ENCODE measurements at places on chromosomes 7 and 10. TPM values are rescaled to one million over a fixed set of nuclear protein-coding genes. Genes with fewer than 3 reads are reported as not detected.

IFIT3 gene
- total RNA-seq: 8.9 TPM

ZNF365 gene
- total RNA-seq: 1.3 TPM

CCDC3 gene
- 45.4 TPM for total RNA-seq

- no peak for DNase-seq
Measured at GRCh38 chr10:44510379-44511115, 125.7 kb upstream of the CXCL12 start.

DNA sequence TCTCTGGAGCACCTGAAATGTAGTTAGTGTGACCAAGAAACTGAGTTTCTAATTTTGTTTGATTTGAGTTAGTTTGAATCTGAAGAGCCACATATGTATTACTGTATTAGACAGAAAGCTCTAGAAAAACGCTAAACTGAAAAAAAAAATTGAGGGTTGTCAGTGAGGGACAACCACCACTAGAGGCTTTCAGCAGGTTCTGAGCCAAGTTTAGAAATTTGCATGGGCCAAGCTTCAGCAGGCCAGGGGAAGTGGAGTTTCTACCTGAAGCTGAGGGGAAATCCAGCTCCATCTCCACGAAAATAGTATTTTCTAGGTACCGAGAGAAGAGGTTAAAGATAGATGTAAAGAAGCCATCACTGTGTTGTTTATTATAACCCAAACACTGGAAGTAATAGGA lies 77.9 kb upstream of the PLXNA4 start:
- no peak for DNase-seq

DNA sequence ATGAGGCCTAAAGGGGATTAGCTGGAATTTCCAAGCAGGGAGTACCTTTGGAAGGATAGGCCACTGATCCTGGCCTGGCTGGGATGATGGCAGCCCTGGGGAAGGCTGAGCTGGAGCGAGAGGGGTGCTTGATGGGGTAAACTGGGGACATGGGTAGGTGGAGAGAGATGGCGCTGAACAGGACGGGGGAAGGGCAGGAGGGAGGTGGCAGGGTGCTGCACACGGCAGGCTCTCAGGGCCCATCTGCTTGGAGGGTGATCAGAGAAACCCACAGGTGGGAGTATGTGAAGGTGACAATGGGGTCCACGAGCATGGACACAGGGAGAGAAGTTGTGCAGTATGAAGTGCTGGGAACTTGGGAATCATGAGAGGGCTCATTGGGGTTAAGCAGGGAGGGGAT lies 10.3 kb downstream of the MAT1A start:
- DNase-seq: peak; percentile 90

DNA sequence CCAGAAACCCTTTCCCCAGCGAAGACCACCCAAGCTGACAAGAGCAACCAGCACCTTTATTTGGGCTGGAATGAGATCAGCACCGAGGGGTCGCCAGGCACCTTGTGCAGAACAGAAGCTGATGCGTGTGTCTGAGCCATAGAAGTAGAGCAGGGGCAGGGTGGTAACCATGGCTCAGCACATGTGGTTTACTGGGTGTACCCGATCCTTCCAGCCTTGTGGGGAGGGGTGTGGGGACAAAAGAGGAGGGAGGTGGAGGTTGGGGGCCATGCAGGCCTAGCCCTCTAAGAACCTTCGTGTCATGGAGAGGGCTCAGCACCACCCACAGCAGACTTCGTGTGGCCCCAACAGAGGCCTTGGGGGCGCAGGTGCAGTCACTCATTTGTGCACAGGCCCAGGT lies 84.0 kb upstream of the GTF2I start:
- no peak for DNase-seq

GRCh38 chr10:96618653-96619052 lies 31.8 kb upstream of the TM9SF3 start:
- no peak for DNase-seq

DNA sequence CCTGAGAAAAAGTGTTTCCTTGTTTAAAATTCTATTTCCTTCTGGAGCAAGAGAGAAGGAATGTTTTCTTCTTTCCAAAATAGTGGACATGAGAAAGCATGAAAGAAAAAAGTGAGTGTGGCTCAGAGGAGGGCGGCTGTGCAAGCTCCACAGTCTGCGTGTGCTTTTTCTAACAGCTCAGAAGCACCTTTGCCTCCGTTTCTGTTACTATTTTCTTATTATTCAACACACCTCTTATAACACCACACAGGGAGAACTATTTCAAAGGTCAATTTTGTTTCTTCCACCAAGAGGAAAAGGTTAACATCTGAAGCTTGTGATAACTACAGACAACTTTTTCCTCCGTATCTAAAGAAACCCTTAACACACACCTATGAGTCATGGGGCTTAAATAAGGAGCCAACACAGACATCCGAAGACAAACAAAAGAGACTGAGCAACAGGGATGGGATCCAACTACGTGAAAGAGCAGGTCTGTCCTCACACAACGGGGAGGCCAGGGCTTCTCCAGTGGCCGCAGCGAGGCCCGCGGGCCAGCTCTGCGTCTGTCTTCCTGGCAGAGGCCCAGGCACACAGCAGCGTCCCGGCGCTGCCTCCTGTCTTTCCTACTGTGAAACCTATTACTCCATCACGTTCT lies 36.2 kb upstream of the NCAPG2 start:
- DNase-seq: peak; percentile 93

GRCh38 chr7:78924581-78924980 lies 528.9 kb downstream of the MAGI2 start:
- no peak for DNase-seq

DNA sequence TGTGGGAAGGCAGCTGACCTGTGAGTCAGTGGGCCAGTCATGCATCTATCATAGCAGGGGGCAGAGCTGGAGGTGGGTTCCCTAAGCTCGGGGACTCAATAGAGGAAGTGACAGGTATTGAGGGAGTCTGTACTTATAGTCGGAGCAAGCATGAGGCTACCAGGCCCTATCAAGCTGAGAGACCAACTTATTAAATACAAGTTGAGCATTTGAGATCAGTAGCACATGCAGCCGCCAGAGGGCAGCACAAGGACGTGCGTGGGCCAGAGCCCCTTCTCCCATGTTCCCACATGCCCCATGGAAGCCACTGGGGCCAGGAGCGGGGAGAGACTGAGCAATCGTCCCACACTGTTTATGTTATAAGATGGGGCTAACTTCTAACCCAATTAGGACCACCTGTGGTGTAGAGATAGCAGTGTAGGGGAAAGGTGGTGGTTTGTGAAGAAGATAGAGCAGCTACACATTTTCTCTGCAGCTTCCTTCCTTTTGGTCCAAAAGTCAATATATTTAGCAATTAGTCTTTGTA lies 13.0 kb upstream of the STK31 start:
- no peak for DNase-seq

- peak; percentile 31 for DNase-seq
Measured at GRCh38 chr7:98075801-98076200, 30.9 kb upstream of the LMTK2 start.

Data from esophagus muscularis mucosa (tissue), 4 donors.